ENCODE measurements at places on chromosomes 7 and 10.

GRCh38 chr10:127265288-127265687 lies 68.9 kb upstream of the INSYN2A start:
- DNase-seq, result no peak

DNA sequence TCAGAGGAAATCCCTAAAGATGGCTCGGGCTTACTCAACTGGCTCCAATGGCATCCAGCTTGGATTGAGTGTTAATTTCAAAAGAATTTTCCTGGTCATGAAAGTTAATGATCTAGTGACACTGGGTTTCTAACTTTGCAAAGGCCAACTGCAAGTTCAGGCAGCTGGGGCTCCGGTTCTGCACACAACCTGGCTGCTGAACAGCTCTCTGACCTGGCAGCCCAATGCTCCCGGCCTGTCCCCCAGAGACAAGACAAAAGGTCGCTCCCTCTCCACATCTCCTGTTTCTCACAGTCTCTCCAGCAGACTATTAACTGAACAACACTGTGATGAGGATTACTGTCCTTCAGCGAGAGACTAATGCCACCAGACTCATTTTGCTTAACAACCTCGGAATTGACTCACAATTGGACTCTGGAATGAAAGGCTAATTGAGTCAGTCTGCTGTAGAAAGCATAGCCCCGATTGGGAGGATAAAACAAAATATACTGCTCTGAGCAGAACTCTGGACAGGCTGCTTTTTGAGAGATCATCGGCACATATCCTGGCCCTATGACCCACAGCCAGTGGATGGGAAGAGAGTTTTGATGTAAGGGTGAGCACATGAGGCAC lies 174.5 kb downstream of the GFRA1 start:
- no peak for DNase-seq

- DNase-seq, result no peak
Observed at GRCh38 chr7:65449505-65449852, 75.8 kb downstream of the ZNF92 start.

- DNase-seq, result no peak
Observed at GRCh38 chr7:117600911-117601310, 121.1 kb downstream of the CFTR start.

DNA sequence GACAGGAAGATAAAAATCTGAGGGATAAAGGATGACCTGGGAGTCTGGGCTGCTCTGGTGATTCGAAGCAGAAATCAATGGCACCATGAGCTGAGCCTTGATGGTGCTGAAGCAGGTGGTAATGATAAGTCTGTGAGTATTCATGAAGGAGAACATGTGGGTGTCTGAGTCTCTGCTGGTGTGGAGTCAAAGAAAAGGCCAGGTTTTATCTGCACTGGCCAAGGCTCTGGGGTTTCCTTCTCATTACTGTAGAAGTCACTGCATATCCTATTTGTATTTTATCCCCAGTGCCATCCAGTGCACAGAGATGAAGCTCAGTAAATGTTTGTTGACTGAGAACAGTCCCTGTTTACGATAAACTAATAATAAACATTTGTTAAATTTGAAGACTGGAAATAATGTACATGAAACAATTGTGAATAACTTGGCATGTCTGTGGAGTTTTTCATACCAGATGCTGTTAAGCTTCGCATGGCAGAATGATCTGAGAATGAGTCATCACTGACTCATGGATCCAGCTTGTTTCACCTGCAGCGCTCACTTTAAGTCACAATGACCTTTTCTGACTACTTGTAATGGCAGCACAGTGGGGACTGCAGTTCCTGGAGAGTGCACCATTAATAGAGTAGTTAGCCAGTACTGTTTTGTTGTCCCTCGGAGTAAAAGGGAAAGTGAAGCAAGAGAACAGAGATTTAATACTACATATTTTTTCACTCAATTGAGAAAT lies 538.5 kb downstream of the HTR7 start:
- DNase-seq, result no peak

DNA sequence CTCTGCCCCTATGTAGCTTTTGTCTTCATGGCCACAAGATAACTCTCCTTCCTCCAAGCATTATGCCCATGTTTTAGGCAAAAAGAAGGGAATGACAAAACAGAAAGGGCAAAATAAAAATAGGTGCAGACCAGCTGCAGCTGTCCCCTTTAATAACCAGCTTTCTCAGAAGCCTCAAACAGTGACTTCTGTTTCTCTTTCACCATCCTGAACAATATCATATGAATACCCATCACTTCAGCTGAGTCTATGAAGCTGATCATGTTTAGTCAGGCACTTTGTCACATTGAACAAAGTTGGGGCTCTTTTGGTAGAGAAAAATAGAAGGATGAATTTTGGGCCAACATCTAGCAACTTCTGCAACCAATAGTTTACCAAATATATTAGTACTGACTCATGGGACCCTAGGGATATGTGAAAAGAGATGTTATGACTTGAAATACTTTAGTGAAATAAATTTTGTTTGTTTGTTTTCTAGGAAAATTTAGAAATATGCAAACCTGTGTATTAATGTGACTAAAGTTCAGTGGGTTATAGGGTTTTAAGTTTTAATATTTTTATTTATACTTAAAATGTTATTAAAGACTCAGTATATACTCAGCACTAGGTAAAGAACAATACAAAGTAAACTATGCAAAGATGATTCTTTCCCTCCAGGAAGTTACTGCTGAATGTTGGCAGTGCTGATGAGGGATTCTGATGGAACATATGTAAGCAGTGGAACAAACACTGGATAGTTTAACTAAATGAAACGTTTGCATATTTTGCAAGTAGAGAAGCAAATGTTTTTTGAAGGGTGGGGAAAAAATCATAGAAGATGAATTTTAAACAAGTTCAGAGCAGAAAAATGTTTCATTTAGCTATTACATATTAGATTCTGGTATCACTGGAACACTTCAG lies 133.7 kb downstream of the FOXP2 start:
- DNase-seq, result no peak

DNA sequence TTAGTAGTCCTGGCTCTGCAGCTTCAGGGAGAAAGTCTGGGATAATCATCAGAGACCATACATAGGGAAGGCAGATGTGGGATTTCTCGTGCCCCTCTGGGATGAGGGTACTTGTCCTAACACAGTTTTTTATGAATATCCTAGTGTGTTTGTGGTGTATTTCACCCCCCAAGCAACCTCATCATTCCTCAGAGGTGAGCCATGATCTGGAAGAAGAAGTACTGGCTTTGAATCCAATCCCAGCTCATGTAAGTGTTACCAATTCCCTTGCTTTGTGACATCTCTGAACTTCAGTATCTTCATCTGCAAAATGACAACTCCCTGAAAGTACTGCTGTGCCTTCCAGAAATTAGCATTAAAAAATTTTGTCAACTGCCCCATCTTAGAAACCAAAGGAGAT lies 347.5 kb upstream of the ZMIZ1 start:
- no peak for DNase-seq

DNA sequence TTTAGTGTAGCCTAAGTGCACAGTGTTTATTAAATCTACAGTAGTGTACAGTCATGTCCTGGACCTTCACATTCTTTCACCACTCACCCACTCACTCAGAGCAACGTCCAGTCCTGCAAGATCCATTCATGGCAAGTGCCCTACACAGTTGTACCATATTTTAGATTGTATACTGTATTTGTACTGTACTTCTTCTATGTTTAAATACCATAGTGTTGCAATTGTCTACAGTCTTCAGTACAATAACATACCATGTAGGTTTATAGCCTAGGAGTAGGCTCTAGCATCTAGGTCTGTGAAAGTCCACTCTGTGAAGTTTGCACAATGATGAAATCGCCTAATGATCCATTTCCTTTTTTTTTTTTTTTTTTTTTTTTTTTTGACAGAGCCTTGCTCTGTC lies 12.0 kb downstream of the EEPD1 start:
- no peak for DNase-seq

- no peak for DNase-seq
Observed at GRCh38 chr10:30986053-30986555, 45.6 kb downstream of the ZNF438 start.

DNA sequence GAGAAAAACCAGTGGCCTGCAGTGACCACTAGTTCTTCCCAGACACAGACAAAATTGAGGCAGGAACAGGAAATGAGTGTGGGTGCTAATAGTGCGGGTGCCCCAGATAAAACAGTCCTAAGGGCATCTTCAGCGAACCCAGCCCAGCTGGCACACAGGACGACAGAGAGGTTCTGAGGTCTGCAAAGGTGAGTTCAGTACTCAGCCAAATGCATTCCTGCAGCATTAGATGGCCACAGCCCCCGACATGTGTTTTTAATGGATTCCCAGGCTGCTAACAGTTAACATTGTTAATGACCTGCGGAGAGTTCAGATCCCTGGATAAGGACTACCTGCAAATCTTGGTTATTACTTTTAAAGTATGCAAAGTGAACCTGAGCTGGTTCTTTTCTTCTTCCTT lies 196.0 kb downstream of the HIBADH start:
- DNase-seq, result no peak

DNA sequence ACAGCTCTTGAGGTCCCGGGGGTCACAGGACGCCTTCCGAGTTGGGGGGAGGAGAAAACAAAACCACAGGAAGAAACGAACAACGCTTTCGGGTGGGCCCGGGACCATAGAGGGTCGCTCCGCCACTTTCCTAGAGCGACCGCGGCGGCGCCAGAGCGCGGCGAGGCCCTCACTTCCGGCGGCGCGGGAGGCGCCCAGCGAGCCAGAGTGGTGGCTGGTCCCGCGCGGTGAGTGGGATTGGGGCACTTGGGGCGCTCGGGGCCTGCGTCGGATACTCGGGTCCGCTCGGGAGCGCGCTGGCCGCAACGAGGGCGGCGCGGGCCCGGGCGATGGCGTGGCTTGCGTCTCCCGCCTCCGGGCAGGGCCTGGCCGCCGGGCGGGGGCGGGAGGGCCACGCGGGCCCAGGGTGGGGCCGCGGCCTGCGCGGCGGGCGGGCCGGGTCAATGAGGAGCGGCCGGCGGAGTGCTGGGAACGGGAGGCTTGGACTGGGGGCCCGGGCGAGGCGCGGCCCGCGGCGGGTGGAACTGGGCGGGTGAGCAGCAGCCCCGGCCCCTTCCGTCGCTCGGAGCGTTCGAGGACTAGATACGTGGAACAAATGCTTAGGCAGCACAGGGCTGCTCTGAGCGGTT lies at the start of gene ZNF22:
Gene ZNF22 (plus strand): TSS at position 172 of the 629 bp plus-strand sequence. CDS start 2,446 bp downstream, outside the sequence.
- peak; percentile 54 for DNase-seq

- DNase-seq, result no peak
Observed at GRCh38 chr10:129968853-129969183, 4.7 kb upstream of the EBF3 start.

- no peak for DNase-seq
Observed at GRCh38 chr10:52644373-52645186, 128.0 kb downstream of the MBL2 start.

DNA sequence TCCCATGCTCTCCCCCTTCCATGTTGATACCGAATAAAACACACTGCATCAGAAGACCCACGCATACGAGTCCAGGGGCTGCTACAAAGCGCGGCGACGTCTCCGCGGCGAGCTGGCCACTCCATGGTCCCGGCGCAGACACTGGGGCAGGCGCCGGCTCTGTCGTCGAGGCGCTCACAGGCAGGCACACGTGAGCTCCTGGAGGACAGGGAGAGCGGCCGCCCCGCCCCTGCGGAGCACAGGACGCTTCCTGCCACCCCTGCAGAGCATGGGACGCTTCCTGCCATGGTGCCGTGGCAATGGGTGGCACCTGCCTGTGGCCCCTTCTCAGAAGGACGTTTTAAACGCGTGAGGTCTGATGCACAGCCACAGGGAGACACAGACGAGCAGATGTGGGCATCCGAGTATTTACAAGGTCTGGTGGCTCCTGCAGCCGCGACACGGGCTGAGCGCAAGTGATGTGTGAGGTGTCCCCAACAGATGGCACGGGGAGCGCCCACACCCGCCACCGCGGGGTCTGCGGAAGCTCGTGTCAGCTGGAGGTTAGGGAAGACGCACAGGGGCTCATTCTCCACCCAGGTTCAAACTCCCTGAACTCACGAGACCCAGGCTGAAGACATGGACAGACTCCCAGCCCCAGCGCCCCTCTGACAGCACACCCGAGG lies 21.4 kb upstream of the GPR146 start:
- DNase-seq, result no peak

- no peak for DNase-seq
Observed at GRCh38 chr10:14601326-14601725, 173.4 kb downstream of the FAM107B start.

GRCh38 chr10:132939957-132940790 lies 2.2 kb downstream of the CFAP46 start:
- peak; percentile 12 for DNase-seq

- DNase-seq, result no peak
Observed at GRCh38 chr10:22460531-22461403, 115.5 kb downstream of the SPAG6 start.

DNA sequence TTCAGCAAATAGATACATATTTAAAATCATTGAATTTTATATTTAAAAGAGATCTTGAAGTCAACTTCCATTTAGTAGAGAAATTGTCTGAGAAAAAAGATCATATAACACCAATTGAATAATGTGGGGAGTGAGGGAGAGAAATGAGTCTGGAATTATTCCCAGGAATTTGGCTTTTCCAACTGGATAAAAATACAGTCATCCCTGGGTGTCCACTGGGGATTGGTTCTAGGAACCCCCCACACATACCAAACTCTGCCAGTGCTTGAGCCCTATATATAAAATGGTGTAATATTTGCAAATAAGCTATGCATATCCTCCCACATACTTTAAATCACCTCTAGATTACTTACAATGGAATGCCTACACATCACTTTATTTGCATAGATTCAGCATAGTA lies 162.8 kb upstream of the SEMA3C start:
- DNase-seq, result no peak

GRCh38 chr7:55050281-55050680 lies 31.5 kb downstream of the EGFR start:
- no peak for DNase-seq

GRCh38 chr7:156897673-156898072 lies 4.7 kb upstream of the LMBR1 start:
- DNase-seq, result no peak

GRCh38 chr7:81816312-81816711 lies 46.5 kb upstream of the HGF start:
- no peak for DNase-seq

- DNase-seq, result no peak
Observed at GRCh38 chr7:138247568-138248333, 171.5 kb downstream of the AKR1D1 start.

DNA sequence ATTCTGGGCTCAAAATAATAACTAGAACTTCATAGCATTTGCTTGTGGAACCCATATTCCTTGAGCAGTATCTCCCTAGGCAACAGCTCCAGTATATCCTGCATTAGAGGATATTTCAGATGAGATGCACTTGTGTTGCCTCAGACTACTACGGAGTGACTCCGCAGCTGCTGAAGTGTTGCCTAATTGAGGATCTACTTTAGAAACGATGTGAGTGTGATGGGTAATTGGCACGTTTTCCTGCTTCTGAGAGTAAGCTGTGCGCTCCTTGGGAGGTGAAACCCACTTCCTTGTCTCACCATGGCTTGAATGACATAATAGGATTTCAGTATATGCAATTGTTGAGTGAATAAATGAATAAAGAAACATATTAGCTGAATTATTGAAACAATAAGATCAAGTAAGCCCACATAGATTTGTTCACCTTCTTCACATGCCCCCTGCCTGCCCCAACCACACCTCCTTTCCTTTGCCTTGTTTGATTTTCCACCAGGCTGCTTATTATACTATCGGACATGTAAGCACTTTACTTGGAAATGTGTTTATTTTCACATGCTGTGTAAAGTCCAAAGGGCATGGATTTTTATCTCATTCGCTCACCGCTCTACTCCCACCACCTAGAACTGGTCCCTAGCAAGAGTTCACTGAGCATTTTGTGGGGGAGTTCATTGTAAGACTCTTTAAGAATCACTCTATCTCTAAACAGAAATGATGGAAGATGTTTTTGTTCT lies 303.8 kb downstream of the KCNMA1 start:
- no peak for DNase-seq

- no peak for DNase-seq
Observed at GRCh38 chr10:79940431-79940830, 8.5 kb downstream of the SFTPD start.
